ENCODE measurements at places on chromosomes 5 and 9.

- DNase-seq: no peak
These were observed 40.8 kb downstream of the SNX18 start for GRCh38 chr5:54558362-54558761.

GRCh38 chr9:127535834-127536233 is 76.2 kb upstream of the STXBP1 start:
- no peak for DNase-seq

DNA sequence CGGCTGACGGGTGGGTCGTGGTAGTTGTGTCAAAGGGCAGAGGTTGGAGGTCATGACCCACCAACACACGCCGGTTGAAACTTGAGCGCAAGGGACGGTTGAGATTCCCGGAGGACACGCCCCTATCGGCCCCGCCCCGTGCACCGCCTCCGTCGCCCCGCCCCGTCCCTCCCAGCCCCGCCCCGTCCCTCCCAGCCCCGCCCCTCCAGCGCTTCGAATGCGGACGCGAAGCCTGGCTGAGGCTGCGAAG is 226 bp upstream of the RANBP17 start:
- no peak for DNase-seq

- no peak for DNase-seq
These were observed 181.1 kb upstream of the CHD1 start for GRCh38 chr5:99109894-99110293.

GRCh38 chr9:23830929-23831730 is 5.1 kb upstream of the ELAVL2 start:
- no peak for DNase-seq

- DNase-seq: no peak
These were observed 68.9 kb downstream of the COL27A1 start for GRCh38 chr9:114224247-114224610.

- no peak for DNase-seq
These were observed 482.7 kb upstream of the TLE4 start for GRCh38 chr9:79089054-79089560.

DNA sequence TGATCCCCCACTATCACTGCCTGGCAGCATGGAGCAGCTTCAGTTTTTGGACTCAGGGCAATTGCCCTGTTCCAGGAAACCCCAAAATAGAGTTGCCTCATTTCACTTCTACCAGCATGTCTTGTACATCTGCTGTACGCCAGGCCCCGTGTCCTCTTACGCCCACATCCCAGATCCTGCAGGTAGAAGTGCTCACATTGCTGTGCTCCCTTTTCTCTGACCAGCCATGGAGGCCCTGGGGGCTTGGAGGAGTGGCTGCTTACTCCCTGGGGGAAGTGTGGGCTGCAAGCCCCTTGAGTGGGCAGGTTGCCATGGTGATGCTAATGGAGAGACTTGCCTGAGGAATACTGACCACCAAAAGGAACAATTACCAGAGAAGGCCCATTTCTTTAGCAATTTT is 55.6 kb upstream of the KCNIP1 start:
- no peak for DNase-seq
